Endothelial cell of umbilical vein (primary cell): ENCODE measurements at places on chromosomes 5 and 9. TPM values are rescaled to one million over a fixed set of nuclear protein-coding genes. Genes with fewer than 3 reads are reported as not detected.

Gene SMIM33
- not detected in 2 replicates for total RNA-seq

Gene PTPN3
- total RNA-seq: not detected in 2 replicates

Gene RANBP17
- total RNA-seq: 13.6 and 17.1 TPM in 2 replicates

Gene PCDHGA12
- total RNA-seq: 7.6 and 9.9 TPM in 2 replicates

Gene DDX4
- total RNA-seq: not detected in 2 replicates

Gene SPATA6L
- 1.5 and 1.6 TPM in 2 replicates for total RNA-seq

DNA sequence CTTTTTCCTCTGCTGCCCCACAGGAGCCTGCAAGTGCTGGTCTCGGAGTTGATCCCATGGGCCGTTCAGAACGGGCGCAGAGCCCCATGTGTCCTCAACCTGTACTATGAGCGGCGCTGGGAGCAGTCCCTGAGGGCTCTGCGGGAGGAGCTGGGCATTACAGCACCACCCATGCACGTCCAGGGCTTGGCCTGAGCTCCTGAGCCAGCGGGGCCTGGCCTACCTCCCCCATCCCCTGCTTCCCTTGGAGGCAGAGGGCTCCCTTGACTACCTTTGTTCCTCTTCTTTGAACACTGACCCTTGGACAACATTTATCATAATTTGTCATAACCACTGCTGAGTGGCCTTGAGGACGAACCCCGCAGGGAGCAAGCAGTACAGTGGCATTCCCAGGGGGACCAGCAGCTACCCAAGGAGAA, 6.9 kb upstream of the SLC27A4 start:
- no peak for DNase-seq

DNA sequence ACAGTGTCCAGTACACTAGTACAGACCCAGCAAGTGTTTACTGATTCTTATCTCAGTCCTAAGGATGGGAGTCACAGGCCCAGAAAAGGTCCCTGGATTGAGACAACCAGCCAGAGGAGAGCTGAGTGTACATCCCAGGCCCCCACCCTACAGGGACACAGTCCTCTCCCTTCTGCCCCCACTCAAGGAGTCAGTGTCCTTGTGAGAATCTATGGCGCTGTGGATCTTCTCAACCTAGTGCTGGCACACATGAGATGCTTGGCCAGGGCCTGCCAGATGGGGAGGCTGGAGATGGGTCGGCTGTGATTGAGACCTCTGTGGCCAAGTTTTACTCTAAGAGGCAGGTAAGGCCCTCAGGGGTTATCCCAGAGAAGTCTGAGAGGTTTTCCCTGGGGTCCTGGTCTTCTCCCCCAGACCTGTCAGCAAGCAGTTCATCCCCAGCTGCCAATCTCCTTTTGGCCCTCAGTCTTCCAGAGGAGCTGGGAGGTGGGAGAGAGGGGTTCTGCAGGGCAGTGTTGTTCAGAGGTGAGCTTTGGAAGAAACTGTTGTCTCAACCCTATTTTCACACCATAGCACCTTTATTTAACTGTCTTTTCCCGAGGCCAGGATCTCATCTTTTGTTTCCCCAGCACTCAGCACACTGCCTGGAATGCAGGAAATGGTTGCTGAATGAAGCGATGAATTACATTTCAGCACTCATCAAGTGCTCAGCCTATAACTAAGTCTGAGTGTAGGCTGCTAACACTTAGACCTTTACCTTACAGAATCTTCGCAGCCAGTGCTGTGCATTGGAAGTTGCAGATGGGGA, 3.2 kb upstream of the NSD1 start:
- peak; percentile 30 for DNase-seq

DNA sequence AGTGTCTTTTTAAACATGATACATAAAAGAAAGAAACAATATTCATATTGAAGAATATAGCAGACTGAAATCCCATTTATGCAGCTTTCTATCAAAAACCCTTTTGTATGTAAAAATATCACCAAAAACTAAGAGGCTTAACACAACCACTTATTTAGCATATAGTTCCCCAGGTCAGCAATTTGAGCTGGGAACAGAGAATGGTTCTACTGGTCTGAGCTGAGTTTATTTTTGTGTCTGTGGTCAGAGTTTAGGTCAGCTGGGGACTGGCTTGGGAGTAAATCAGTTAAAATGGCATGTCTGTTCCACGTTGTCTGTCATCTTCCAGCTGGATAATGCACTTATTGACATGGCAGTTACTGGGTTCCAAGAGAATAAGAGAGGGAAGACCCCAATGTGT, 165.0 kb downstream of the TMEM232 start:
- no peak for DNase-seq

DNA sequence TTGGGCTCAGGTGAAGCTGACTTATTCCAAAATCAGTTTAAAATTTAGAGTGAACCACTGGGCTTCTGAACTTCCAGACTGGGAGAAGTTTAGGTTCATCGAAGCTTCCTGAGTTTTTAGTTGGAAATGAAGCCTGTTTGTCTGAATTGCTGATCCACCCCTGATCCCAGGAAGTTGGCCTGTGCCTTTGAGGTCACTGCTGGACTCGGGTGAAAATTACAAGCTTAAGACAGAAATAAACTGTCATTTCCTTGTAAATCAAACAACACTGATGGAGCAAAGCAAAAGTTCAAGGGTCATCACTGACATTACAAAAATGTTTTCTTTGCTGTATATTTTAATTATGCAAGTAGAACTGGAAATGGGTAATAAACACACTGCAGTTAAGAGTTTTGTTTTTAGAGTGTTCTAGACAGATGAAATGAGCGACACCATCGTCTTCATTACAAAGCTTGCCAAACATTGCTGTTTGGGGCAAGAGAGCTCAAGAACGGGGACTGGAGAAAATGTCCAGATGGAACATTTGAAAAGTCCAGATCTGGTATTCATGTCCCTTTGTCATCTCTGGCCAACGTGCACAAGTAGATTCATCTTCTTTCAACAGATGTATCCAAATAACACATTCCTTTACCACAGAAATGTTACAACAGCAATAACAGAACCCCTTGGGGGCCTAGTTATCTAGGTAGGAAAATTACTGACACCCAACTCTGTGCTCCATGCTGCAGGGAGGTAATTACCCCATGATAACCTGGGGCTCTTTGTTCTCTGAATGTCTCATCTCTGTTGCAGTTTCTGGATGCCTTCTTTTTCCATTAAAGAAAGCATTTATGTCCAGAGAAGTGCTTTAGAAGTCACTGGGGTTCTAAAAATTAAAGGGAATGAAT, 142.4 kb upstream of the ERCC6L2 start:
- DNase-seq: no peak

DNA sequence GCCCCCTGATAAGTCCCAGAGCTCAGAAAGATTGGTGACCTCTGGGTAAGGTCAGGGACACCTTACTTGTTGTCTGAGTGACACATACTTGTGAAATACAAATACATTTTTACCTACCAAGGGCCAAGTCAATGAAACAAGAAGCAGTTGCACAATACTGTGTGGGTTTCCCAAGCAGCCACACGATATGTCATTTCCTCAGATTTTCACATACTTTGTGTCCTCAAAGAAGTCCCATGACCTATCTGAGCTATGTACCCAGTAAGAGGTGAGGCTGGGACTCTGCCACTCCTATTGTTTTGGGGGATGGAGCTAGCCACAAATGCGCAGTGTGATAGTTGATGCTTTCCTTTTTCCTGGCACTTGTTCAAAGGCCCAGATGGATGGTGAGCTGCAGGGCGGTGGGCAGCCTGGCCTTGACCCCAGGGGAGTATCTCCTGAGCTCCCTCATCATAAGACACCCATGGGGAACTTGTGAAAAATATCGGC, 4.8 kb upstream of the SLC25A51 start:
- DNase-seq: no peak

DNA sequence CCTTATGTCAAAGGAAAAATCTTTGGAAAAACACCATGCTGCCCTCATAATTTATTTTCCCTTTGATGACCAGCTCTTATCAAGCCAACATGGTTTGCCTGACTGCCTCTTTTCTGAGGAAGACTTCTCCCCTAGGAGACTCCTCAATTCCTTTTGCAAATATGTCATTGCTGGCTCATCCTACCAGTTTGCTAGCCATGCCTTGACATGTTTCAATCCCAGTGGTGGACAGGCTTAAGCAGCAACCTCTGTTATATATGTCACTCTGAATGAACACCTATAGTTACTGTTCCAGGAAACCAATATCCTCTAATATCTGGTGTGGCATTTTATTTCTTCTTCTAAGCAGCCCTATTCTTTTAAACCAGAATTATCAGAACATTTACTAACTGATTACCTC, 615.8 kb downstream of the HTR1A start:
- no peak for DNase-seq

GRCh38 chr9:112624711-112625707, 92.9 kb downstream of the INIP start:
- no peak for DNase-seq

DNA sequence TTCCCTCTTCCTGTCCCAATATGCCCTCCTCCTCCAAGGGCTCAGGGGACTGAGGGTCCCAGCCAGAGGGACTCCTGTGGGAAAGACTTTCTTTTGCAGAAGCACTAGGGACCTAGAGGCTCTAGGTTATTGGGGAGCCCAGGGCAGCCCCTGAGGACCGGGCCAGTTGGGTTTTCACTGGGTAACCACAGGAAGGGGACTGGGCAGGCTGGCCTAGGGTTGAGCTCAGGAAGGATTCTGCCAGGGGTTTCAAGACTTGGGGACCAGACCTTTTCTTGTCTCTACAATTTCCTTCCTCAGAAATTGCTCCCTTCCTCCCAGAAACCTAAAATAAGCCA, 24.4 kb upstream of the HMCN2 start:
- DNase-seq: no peak

DNA sequence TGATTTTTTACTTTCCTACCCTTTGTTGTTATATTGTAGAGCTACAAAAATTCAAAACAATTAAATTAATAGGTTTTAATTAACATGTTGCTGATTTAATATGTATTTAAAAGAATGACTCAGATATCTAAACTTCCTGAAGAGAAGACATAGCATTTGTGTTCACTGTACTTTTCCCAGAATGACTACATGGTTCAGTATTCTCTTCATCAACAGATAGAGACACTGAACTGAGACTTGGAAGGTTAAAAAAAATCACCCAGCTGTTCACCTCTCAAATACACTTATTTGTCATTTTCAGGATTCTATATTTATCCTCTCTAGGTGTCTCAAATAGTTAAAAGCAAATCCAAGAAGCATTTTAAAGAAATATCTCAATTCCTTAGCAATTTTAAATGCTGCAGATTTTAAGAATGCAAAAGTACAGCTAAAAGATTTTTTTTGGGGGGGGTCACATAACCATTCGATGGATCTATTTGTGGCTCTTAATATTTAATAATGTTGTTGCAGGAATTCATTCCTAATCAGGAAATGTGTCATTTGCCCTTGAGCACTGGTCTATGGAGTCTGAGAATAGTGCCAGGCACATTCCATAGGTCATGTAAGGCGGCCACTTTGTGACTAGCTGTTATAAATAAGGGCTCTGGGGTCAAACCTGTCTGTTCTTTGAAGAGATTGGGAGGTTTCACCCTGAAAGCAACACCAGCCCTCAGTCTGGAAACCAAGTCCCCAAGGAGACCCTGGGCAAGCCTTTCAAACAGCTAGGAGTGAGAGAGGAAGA, 463.1 kb downstream of the NR2F1-AS1 start:
- DNase-seq: peak; percentile 72

- no peak for DNase-seq
Observed at GRCh38 chr5:58255386-58255785, 204.5 kb downstream of the PLK2 start.

DNA sequence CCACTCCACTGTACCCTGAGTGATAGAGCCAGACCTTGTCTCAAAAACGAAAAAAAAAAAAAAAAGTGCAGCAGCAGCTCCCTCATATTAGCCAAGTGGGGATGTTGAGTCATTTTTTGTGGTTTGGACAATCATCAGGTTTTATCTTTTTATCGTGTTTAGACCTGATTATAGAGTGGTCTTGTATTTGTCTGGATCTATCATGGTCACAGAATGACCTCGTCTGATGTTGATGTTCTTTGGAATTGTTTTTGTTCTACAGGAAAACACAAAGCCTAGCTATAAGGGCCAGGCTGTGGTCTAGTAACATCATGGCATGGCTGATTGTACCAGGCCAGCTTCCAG, 1.6 kb upstream of the FBXW11 start:
- peak; percentile 17 for DNase-seq

- DNase-seq: no peak
Observed at GRCh38 chr5:145536133-145536532, 299.0 kb downstream of the PRELID2 start.
